CD8-positive, alpha-beta T cell (primary cell): ENCODE measurements at places on chromosomes 7 and 10.

DNA sequence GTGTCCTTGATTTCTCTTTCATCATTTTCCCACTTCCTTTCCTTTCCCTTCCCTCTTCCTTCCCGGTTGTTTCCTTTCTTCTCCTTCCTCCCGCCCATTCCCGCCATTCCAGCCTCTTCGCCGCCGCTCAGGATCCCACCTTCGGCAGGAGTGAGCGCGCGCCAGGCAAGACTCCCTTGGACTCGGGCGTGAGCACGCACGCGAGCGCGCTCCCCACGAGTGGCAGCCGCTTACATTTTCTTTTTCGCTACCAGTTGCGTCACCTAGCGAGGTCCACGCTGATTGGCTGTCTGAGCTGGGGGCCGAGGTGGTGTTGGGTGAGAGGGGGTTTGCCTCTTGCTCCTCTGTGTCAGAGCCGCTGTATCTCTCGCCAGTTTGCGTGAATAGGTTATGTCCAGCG, 11.8 kb downstream of the ZAN start:
- DNase-seq: no peak

DNA sequence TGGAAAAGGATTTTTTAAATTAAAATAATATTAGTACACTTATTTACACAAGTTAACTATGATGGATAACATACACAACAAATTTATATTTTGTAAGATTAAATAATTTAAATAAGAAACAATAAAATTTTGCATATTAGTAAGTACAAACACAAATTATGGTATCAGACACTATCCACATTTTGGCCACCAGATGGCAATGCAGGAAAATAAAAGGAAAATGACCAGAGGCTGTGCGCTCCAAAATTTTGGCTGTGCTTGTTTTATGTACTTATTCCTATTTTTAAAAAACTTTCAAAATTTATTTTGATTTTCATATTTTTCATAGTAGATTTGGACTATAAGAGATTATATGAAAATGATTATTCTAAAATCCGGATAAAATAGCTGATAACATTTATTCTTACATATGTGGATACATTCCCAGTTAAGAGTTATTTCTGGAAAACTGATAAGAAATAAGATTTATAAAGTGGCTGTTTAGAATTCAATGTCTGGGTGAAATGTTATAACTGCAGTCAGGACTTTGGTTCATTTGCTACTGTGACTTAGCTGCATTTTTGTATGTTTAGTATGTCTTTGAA, 274.7 kb upstream of the HGF start:
- DNase-seq: no peak

DNA sequence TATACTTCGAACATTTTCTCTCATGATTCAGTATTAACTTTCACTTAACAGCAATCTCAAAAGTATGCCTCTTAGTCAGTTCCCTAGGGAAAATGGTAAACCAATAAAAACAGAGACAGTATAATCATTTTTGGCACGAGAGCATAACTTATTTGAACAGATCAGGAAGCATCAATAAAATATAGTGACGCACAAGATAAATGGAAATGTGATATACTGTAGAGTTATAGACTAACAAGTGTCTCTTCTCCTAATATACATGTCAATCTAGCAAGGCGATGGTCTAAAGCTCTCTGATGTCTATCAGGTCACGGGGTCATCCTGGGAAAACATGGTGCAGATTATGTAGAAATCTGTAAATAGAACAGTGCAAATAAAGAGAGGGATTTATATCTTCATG, 131.6 kb downstream of the HGF start:
- no peak for DNase-seq

GRCh38 chr7:5827755-5828154, 46.3 kb upstream of the RNF216 start:
- DNase-seq: no peak

GRCh38 chr10:48744587-48744986, 59.9 kb downstream of the WDFY4 start:
- no peak for DNase-seq

DNA sequence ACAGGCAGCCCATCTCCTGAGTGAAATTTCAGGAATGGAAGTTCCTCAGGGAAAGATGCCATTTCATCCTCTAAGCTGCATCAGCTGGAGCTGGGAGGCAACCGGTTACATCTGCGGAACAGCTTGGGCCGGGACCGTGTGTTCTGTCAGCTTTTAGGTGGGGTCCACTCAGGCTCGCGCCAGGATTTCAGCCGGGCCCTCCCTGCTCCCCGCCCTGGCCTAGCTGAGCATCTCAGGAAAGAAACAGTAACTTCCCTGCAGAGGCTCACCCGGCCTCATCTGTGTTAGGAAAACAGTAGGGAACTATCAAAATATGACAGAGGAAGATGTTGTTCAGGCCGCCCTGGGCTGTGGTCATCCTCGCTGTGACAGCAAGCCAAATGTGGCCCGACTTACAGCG, 110.4 kb downstream of the TRIL start:
- no peak for DNase-seq

DNA sequence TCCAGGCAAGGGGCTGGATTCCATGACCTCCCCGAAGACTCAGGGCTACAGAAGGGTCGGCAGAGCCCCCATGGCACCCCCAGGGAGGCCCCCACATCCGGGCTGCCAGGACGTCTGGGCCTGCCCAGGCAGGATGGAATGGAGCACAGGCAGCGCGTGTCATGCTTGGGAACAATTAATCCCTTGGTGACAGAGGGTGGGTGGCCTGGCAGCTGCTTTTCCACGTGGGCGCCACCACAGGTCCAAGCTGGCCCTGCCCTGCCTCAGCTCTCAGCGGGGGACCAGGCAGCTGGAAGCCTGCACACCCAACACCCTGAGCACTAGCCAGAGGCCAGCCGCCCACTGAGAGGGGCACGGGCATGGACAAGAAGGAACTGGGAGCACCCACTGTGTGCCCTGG, 11.4 kb downstream of the ELN start:
- DNase-seq: no peak

DNA sequence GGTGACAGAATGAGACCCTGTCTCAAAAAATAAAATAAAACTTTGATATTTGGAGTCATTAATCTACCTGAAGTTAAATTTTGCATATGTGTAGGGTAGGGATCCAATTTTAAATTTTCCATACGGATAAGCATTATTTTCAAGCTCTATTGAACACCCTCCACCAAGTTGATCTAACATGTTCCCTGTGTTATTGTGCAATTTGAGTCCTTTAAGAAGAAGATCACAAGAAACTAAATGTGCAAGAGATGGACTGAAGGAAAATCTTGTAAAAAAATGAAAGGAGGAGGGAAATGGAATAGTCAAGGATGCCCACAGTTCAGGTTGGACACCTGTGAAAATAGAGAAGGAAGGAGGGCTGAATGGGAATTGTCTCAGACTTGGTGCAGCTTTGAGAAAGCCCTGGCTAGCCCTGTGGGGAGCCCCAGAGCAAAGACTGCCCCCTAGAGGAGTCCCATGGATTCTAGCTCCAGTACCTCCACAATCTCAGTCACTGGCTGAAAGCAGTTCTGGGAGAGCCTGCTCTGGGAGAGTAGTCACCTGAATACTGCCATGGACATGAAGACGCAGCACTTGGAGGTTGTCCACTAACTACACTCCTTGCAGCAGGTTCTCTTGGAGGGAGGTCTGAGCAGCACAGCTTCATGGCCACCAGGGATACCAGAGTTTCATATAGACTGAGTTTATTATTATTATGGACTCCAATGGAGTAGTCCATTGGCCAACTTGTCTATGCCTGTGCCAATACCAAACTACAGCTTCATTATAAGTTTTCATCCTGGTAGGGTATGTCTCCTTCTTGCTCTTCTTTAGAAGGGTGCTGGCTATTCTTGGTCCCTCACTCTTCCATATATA, 5.7 kb upstream of the TIAL1 start:
- DNase-seq: no peak

- DNase-seq: no peak
These were observed 139.5 kb upstream of the STK17A start for GRCh38 chr7:43443381-43443780.

GRCh38 chr7:147861058-147861716, 729.4 kb upstream of the C7orf33 start:
- no peak for DNase-seq

DNA sequence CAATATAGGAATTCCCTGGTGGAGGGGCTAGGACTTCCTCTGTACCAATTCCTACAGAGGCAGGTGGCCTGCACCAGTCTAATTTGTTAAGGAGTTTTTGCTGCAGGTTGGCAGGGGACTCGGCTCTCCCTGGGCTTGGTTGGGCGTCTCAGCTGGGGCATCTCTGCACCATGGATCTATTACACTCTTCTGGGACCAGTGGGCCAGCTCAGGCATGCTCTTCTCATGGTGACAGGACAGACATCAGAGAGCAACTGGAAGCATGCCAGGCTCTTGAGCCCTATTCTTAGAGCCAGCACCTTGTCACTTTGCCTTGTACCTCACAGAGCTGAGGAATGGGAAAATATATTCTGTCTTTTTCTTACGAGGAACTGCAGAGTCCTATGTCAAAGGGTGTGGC, 74.6 kb downstream of the SH2D4B start:
- DNase-seq: no peak
